Stimulated activated CD8-positive, alpha-beta memory T cell treated with anti-CD3 and anti-CD28 coated beads, Interleukin-15, amount 100 ng/mL, for 4 hours (primary cell): ENCODE measurements at places on chromosomes 1 and 21.

- no peak for DNase-seq
These were observed 70.8 kb upstream of the PRKACB start for GRCh38 chr1:84073266-84073665.

DNA sequence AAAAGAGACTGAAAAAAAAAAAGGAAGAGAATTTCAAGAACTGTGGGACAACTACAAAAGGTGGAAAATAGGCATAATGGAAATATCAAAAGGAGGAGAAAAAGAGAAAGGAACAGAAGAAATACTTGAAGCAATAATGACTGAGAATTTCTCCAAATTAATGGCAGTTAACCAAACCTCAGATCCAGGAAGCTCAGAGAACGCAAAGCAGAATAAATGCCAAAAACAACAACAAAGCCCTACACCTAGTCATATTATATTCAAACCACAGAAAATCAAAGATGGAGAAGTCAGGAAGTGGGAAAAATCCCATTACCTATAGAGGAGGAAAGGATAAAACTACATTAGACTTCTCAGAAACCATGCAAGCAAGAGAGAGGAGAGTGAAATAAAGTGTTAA, 20.7 kb upstream of the AHCYL1 start:
- DNase-seq: no peak

- DNase-seq: no peak
These were observed 20.5 kb upstream of the SMYD3 start for GRCh38 chr1:246527402-246528088.

DNA sequence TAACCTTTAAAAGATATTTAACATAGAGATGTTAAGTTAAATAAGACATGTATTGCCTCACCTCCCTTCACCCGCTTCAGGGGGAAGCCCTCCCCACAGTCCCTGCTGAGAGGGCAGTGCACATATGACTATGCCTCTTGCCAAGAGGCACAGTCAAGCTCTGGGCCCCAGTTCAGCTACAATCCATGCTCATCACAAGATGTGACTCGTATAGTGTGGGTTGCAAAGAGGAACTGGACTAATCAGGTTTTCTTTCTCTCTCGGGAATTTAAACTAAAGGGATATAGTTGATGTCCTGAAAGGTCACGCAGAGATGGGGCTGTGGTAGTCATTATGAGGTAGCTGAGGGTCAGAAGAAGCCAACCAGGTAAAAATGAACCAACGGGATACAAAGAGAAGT, 35.6 kb downstream of the LYST start:
- no peak for DNase-seq

- no peak for DNase-seq
These were observed 704.5 kb upstream of the ADGRL4 start for GRCh38 chr1:79711001-79711431.

DNA sequence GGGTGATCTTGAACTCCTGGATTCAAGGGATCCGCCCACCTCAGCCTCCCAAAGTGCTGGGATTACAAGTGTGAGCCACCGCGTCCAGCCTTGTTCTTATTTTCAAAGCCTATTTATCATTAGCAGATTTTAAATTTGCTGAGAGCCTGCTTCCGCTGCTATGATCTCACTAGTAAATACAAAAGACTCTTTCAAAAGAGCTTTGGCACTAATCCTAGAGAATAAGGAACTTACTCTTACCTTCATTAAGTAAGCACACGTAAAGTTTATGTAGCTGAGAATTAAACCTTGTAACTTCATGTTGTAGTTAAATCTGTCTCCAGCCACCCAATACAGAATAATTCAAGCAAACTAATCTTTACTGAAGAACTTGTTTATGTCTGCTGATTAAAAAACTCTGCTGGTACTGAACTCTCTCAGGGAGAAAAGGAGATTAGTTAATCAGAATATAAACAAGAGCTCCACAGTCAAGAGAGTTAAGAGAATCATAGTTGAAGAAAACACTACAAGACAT, 72.3 kb downstream of the RUSC1 start:
- DNase-seq: no peak

DNA sequence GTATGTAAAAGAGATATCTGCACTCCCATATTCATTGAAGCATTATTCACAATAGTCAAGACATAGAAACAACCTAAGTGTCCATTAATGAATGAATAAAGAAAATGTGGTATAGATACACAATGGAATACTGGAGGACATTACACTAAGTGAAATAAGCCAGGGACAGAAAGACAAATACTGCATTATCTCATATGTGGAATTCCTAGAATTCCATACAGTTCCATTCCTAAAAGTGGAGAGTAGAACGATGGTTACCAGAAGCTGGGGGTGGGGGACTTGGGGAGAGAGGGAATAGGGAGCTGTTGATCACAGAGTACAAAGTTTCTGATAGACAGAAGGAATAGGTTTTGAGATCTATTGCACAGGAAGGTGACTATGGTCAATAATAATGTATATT, 7.4 kb downstream of the TMED5 start:
- DNase-seq: no peak

DNA sequence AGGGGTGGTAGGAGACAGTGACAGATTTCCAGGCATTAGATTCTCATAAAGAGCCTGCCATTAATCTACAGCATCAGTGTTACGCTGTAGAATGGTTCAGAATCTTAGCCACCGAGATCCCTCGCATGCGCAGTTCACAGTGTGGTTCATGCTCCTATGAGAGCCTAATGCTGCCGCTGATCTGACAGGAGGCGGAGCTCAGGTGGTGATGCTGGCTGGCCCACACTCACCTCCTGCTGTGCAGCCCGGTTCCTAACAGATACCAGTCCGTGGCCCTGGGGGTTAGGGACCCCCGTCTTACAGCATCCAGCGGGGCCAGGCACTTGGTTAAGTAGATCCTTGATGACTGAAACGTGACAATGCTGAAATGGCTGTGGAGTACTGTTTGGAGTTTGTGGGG, 163.6 kb upstream of the C1orf21 start:
- DNase-seq: no peak

GRCh38 chr1:204975021-204975420, 68.0 kb upstream of the CNTN2 start:
- DNase-seq: no peak

DNA sequence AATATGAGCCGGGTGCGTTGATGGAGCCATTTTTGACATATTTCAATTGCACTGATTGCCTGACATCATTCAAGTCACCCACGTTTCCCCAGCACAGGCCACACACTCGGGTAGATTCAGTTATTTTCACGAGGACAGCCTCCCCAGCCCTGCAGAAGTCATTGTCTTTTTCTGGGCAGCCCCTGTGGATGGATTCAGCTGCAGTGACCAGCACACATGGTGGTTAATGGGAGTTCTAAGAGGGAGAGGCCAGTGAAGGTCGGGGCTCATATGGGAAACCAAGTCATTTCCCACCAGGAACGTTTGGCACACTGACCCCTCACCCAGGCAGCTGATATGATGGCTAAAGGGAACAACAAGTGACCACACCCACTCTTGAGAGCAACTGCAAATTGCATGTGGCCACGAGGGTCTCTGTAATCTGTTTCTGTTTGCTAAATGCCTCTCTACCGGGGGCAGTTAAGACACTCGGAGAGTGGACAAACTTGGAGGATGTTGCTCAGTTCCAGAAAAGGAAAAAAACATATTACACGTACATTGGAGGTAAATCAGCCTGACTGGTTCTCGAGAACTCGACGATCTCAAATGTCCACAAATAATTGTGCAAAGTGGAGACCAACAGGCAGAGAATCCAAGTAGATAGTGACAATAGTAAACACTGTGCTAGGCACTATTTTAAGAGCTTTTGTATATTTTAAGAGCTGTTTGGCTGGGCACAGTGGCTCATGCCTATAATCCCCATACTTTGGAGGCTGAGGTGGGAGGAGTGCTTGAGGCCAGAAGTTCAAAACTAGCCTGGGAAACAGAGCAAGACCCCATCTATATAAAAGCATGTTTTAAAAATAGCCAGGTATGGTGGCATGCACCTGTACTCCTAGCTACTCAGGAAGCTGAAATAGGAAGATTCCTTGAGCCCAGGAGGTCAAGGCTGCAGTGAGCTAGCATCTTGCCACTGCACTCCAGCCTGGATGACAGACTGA, 167.2 kb upstream of the IRF2BP2 start:
- DNase-seq: no peak

DNA sequence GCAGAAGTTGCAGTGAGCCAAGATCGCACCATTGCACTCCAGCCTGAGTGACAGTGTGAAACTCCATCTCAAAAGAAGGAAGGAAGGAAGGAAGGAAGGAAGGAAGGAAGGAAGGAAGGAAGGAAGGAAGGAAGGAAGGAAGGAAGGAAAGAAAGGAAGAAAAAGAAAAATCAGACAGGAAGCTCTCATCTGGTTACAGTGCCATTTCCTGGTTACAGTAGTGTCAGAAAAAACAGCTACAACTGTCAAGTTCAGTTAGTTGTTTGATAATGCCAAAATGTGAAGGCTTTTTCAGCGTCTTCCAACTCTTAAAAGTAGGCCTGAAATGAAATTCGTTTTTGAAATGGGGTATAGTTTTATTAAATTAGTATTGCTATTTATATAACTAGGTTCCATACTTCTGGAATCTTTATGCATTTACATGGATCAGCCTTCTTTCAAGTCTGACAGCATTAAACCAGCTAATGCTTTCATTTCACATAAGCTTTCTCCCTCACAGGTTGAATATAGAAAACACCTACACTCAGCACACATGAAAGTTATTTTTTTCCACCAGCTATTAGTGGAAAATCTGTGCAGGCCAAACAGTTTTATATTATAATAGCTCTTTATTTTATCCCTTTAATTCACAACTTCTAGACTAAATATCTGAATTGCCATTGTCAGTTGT, 21.2 kb downstream of the PTPN22 start:
- DNase-seq: no peak

DNA sequence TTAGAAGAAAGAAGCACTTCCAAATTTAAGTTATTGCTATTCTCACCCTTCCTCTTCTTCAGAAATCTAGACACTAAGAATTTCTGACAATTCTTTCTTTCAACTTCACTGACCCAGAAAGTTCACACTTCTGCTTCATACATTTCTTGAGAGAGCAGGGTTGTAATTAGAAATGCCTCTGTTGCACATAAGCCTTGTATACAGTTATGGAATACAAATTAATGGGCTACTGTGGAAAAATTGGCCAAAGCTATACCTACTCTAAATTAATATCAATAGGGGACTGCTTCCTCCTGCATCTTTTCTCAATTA, 1.5 kb downstream of the TNFSF18 start:
- no peak for DNase-seq

DNA sequence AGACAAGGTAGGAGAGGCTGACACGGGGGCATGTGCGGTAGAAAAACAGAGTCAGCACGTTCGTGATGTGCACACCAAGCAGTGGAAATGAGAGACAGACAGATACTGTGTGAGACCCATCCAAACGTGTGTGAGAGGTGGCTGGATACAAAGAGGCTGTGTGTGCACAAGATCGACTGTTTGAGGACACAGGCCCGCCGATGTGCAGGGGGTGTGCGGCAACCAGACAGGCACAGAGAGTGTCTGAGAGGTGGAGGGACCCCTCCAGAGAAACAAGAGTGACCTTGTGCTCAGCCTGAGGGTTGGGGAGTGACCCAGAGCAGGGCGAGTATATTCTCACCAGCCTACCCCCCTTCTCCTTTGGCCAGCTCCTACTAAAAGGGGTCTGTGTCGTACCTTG, 97.8 kb upstream of the IPO9 start:
- DNase-seq: no peak

GRCh38 chr1:221845650-221846371, 103.9 kb upstream of the DUSP10 start:
- no peak for DNase-seq

DNA sequence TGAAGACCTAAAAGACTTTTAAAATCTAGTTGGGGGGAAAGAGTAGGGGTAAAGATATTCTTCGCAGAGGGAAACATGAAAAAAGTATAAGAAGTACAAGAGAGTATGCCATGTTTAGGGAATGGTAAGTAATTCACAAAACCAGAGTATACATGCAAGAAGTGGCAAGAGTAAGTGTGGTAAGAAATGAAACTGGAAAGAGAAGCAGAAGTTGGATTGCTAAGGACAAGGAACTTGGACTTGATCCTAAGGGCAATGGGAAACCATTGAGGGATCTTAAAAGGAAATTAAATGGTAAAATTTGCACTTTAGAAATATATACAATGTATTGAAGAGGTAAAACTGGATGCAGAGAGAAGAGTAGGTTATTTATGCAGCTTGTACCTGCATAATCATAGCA, 9.2 kb upstream of the ZNF644 start:
- no peak for DNase-seq

DNA sequence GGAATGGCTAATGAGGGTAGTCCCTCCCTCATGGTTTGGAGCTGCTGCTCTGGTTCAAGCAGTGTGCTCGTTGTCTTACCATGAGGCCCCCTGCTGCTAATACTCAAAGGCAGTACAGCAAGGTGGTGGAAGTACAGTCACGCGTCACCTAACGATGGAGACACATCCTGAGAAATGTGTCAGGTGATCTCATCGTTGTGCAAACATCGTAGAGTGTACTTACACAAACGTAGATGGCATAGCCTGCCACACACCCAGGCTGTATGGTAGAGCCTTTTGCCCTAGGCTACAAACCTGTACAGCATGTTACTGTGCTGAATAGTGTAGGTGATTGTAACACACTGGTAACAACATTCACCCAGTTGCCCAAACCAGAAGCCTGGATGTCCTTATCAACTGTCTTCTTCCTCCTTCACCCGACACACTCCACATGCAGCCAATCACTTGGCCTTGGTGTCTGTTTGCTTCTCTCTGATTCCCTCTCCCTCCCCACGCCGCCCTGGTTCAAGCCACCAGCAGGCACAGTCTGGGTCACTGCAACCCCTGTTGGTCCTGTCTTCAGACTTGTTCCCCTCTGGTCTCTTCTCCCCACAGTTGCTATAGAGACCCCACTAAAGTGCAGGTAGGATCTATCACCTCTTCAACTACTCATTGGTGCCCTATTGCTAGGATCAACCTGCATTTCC, 6.0 kb upstream of the KCNA2 start:
- no peak for DNase-seq

DNA sequence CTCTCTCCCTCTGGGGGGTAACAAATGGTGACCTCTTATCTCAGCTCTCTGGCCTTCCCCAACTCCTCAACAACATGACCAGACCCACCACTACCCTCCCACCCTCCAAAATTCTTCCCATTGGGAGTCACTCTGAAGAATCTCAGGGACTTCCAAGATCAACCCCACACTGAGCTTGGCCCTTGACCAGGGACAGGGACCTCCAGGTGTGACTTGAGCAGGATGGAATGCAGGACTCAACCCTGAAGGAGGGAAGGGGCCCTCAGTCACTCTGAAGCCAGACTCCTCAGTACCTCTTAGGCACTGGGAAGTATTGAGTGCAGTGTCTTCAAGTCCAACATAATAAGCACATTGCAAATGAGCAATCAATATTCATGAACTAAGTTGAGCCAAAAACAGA, 1.9 kb downstream of the CASQ1 start:
- no peak for DNase-seq
